ENCODE measurements at places on chromosomes 7 and 10.

DNA sequence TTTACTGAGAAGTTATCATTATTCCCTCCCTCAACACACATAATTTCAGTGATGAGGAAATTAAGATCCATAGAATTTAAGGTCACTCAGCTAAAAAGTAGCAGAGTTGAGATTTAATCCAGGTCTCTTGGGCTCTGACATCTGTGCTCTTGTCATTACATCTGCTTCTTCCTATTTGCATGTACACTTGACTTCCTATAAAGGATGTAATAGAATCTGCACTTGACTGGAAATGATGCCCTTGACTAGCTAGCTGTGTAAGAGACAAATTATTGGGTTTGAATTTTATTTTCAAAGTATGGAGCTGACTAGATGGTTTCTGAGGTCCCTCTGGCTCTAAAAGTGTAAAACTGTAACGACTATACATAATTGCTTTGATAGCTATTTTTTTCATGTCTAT is 59.5 kb downstream of the AGK start:
- no peak for DNase-seq

- DNase-seq, result no peak
These were observed 118.1 kb downstream of the GNAT3 start for GRCh38 chr7:80393786-80394185.

GRCh38 chr10:63605197-63605967 is 84.2 kb downstream of the REEP3 start:
- no peak for DNase-seq

DNA sequence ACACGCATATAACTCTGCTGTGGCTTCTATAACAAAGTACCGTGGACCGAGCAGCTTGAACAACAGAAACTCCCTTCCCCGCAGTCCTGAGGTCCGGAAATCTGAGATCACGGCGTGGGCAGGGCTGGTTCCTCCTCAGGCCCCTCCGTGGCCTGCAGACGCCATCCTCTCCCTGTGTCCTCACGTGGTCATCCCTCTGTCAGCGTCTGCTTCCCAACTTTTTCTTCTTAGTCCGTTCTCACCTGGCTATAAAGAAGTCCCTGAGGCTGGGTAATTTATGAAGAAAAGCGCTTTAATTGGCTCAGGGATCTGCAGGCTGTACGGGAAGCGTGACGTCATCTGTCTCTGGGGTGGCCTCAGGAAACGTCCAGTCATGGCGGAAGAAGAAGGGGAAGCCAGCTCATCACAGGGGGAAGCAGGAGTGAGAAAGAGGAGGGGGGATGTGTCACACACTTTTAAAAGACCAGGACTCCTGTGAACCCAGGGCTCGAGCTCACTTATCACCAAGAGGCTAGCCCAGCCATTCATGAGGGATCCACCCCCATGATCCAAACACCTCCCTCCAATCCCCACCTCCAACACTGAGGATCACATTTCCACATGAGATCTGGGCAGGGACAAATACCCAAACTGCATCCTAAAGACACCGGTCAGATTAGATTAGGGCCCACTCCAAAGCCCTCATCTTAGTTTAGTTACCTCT is 91.2 kb upstream of the INSIG1 start:
- peak; percentile 38 for DNase-seq

GRCh38 chr7:28596245-28596935 is 184.1 kb downstream of the CREB5 start:
- no peak for DNase-seq

DNA sequence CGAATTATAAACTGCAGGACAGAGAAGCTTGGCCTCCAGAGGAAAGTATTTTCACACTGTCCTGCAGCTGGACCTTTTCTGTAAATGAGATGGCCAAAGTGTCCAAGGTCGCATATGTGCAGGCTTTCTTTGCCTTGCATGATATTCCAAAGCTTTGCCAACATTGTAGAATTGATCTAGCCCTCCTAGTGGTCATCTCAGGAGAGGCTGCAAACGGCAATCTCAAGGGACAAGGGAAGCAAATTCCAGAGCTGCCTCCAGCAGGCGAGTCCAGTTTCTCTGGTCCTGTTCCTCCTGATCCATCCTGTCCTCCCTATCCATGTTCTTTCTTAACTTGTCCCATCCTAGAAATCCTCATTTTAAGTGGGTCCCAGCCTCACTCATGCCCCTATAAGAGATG is 373.4 kb upstream of the PCDH15 start:
- DNase-seq, result no peak
